ENCODE measurements at places on chromosomes 13 and 19. TPM values are rescaled to one million over a fixed set of nuclear protein-coding genes. Genes with fewer than 3 reads are reported as not detected.

C1QTNF9B gene
- not detected for total RNA-seq

GSX1 gene
- not detected for total RNA-seq

MAP2K2 gene
- total RNA-seq = 164 TPM

ZNF100 gene
- total RNA-seq = 1.8 TPM

RINL gene
- 1.5 TPM for total RNA-seq

CBY2 gene
- total RNA-seq = not detected

SIGLEC8 gene
- total RNA-seq = not detected

STOML3 gene
- total RNA-seq = not detected

MAST1 gene
- 0.12 TPM for total RNA-seq
